ENCODE measurements at places on chromosomes 4 and X.

GRCh38 chr4:31169846-31170245 lies 449.7 kb downstream of the PCDH7 start:
- DNase-seq = no peak

- DNase-seq = no peak
These were observed 98.9 kb downstream of the ARHGAP6 start for GRCh38 chrX:11566789-11567188.

- no peak for DNase-seq
These were observed 18.4 kb upstream of the ACE2 start for GRCh38 chrX:15619053-15619755.

DNA sequence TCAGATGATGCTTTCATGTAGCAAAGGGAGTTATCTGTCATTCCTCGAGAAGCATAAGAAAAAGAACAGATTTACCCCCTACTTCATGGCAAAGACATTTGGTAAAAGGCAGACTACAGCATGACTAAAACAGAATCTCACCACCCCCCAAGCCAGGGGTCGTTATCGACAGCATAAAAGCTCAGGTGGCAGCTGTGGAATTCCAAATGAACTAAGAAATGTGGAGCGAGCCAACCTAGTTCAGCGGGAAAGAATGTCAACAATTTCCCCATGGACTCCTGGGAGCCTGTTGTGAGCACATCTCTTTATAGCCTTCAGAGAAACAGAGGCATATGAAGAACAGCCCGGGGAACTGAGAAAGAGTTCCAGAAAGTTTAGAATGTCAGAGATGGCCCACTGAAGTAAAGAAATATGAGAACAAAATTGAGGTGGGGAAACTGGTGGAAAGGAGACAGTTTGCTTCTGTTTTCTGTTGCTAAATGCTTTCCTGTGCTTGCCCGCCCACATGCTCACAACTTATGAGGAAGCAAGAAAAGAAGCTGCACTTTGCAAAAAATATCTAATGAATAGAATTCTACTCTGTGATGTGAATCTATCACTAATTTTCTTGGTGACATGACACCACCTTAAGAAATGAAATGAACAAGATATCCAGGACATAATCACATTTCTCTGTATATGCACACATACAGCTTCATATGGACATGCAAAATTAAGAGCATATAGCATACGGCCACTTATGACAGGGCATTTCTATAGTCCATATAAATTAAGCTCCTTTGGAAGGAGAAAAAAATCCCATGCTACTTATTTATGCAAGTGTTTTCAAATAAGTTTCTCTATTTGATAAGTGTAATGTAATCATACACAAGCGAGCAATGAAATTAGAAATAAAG lies 135.3 kb upstream of the MID1 start:
- DNase-seq = no peak

- no peak for DNase-seq
These were observed 69.6 kb downstream of the WNK3 start for GRCh38 chrX:54288277-54288676.

- no peak for DNase-seq
These were observed 219.3 kb downstream of the TRAM1L1 start for GRCh38 chr4:116866106-116866505.

- no peak for DNase-seq
These were observed 26.9 kb upstream of the ARMCX2 start for GRCh38 chrX:101686574-101686973.

DNA sequence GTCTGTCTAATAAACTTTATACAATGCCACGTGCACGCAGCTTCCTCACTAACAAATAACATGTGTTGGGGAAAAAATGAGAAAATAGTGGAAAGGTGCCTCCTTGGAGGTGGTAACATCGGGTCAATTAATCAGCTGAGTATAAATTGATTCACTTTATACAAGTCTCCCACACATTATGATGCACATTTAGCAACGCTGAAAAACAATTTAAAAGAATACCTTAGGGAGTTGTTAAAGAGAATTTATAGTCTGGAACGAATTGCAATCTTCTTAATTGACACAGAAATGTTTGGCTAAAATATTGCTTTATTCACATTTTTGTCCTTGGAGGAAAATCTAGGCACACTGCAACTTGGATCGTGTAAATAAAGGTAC lies 84.2 kb downstream of the HPRT1 start:
- no peak for DNase-seq

- no peak for DNase-seq
These were observed 137.3 kb downstream of the TMEM144 start for GRCh38 chr4:158347556-158347955.

DNA sequence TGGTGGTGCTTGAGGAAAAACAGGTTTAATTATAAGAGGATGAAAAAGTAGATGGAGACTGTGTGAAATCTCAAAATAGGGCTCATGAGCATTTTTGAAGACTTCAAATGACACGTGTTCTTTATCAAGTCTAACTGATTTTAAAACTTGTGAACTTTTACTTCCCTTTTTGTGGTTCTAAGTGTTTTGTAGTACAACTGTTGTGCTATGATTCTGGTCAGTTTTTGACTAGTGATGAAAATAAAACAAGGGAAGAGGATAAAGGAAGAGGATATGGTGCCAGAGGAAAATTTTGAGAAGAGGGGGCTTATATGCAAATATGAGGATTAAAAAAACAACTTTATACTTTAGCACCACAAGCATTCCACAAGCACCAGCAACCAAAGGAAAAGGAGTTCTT lies 644.0 kb downstream of the RPA4 start:
- no peak for DNase-seq

GRCh38 chrX:52608961-52609360 lies 45.7 kb downstream of the SSX7 start:
- DNase-seq = no peak

- DNase-seq = no peak
These were observed 177.2 kb downstream of the MOSPD2 start for GRCh38 chrX:15050395-15050794.

DNA sequence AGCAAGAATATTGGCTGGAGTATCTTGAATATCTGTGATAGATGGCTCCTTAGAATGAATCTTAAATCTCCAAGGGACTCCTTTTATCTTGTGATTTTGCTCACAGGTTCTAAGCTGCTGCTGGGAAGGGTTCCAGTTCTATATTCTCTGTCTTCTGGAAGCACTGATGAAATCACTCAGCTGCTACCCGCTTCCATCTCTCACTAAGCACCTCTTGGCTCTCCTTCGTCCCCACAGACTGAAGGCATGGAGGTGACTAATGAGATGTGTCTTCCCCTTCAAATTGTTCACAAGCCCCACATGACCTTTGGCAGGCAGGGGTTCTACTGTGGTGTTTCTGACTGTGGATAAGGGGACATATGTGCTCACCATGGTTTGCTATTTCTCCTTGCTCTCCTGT lies 75.9 kb downstream of the C4orf51 start:
- no peak for DNase-seq

GRCh38 chrX:23932046-23932445 lies 24.2 kb downstream of the CXorf58 start:
- no peak for DNase-seq

DNA sequence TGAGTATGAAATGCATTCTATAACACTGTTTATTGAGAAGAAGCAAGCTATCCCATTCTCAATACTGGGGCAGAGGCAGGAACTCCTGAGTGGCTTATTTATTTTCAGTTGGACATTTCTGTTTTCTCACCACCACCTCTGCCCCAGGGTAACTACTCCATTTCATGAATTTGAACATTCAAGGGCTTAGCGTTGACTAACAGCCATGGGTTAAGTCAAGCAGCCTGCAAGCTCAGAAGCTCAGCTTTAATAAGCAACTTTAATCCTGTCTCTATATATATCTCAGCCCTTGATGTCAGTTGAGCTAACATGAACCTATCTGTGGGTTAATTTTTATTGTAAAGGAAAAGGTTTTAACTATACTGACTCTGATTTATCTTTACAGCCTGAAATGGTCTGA lies 93.8 kb downstream of the MBNL3 start:
- no peak for DNase-seq

- no peak for DNase-seq
These were observed 4.2 kb upstream of the DCLK2 start for GRCh38 chr4:150074064-150074463.

All from glomerular endothelial cell (primary cell).